ENCODE measurements at places on chromosomes 6 and 20.

DNA sequence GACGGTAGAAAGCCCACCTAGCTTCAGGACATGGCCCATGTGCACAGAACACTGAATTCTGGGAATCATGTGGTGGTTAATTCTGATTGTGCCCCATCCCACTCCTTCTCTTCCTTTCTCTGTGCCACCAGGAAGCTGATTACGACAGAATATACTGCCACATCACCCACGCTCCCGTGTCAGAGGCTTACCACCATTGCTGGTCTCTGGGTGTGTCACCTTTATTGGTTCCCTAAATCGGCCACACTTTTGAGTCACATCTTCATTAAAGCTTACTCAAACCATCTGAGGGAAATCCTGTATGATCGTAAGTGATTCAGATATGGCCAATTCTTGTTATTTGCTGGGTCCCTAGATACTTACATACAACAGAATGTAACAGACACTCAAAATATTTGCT lies 3.1 kb downstream of the TRMT6 start:
- no peak for DNase-seq

DNA sequence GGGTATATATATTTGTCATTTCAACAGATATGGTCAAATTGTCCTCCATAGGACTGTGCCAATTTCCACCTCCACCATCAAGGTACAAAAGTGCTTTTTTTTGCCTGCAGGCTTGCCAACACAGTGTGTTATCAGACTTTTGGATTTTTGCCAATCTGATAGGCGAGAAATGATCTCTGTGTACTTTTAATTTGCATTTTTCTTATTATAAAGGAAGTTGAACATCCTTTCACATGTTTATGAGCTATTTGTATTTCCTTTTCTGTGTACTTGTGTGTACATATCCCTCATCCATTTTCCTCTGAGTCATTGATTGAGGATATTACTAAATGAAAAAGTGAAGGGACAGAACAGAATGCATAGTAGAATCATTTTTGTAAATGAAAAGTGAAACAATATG lies 39.0 kb upstream of the PTPN1 start:
- no peak for DNase-seq

DNA sequence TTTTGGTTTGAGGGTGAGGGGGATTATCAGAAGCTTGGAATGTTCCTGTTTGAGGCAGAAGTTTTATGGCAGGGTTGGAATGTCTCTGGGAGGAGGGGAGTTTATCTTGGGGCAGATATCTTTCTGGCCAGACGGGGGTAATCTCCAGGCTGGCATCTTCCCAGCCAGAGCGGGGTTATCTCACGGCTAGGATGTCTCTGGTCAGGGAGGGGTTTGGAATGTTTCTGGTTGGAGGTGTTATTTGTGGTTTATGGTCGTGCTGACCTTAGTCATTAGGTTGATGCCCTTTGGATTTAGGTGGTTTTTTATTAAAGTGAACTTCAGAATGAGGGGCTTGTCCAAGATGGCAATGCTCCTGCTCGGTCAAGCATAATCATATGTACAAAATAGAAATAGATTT lies 14.8 kb downstream of the PGK2 start:
- DNase-seq: no peak

- DNase-seq: no peak
Observed at GRCh38 chr20:22232923-22233322, 351.4 kb downstream of the FOXA2 start.

DNA sequence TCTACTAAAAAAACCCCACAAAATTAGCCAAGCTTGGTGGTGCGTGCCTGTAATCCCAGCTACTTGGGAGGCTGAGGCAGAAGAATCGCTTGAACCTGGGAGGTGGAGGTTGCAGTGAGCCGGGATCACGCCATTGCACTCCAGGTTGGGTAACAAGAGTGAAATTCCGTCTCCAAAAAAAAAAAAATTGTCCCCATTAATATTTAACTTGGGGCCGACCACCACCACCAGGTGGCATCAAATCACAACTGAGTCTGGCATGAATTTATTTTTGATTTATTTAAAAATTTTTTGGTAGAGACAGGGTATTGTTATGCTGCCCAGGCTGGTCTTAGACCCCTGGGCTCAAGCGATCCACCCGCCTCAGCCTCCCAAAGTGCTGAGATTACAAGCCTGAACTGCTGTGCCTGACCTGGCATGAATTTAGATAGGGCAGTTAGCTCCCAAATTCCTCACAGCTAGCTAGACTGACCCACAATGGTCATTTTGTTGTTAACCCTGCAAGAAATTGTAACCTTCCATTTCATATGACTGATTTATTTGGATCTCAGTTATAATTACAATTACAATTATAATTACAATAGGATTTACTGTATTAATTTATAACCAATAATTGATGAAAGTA lies 17.1 kb upstream of the BEND3 start:
- DNase-seq: no peak

DNA sequence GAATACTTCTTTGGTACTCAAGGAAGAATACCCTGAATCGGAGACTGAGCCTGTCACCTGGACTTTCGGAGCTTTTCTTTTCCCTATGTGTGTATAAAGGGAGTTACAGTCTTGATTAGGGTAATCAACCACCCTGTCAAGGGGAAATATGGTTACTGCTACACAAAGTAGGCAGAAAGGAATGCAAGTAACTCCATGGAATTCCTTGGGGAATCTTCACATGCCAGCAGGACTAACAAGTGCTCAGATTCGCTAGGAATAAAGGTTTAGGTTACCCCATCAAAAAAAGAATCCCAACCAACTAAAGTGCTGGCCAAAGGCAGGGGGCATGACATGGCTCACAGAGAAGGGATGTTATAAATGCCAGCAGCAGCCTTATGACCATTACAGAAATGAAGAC lies 10.4 kb downstream of the KCNS1 start:
- no peak for DNase-seq

DNA sequence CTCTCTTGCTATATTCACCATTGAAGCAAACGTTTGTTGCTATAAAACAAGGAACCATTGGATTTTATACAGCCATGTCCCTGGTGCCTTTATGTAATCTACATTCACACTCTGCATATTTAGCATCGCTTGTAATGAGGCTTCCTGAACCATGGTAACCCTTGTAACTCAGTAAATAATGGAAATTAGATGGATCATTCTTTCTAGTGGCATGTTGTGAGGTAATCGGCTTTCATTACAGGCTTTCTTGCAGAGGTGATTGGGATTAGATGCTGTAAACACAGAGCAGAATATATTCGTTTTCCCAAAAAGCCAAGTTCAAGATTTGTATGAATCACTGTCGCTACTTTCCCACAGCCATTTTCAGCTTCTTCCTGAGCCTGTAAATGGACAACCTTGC lies 36.1 kb downstream of the SMPDL3A start:
- no peak for DNase-seq

Measured in T-helper 9 cell (primary cell).